ENCODE measurements at places on chromosomes 16 and 17. TPM values are rescaled to one million over a fixed set of nuclear protein-coding genes. Genes with fewer than 3 reads are reported as not detected.

GRCh38 chr17:28071891-28072606, 29.6 kb downstream of the NLK start:
- no peak for DNase-seq

- no peak for DNase-seq
Measured at GRCh38 chr16:50718761-50719400, 23.0 kb upstream of the CYLD start.

The HS3ST4 gene
- total RNA-seq: not detected

DNA sequence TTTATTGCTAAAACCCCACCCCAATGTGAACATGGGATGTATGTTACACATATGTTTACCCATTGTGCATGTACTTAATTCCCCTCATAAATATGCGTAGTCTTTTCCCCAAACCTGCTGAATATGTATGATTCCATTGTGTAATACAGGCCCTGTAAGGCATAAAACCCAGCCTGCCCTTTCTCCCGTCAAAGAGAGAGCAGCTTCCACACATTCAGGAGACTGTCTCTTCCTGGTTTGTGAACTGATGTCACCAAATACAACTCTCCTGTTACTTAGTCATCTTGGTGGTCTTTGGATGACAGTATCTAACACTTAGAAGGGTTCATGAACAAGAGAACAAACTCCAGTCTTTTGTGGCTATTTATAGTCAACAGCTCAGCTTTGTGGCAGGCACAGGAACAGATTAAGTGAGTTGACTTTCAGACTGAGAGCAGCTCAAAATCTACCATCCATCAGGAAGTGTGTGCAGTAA, 24.7 kb upstream of the TMC7 start:
- no peak for DNase-seq

DNA sequence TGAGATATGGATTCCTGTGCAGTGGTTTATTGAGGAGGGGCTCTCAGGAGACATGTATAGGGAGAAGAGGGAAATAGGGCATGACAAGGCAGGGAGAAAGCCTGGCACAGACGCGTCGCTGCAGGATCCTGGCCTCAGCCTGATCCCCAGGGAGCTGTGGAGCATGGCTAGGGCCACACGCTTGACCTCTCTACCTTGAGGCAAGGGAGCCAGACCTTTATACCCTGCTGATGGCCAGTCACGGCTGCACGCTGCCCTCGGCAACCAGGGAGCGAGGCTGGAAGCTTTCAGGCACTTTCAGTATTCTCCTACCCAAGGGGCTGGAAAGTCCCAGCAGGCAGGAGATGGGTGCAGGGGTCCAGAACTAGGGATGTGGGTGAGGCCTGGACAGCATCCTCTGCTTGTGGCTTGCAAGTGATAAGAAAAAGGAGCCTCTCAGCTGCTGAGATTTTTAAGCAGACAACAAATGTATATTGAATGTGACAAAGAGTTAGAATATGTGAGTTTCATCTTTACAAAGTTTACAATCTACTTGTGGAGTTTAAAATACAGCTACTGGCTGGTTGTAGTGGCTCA, 10.0 kb upstream of the KLHL36 start:
- DNase-seq: no peak

DNA sequence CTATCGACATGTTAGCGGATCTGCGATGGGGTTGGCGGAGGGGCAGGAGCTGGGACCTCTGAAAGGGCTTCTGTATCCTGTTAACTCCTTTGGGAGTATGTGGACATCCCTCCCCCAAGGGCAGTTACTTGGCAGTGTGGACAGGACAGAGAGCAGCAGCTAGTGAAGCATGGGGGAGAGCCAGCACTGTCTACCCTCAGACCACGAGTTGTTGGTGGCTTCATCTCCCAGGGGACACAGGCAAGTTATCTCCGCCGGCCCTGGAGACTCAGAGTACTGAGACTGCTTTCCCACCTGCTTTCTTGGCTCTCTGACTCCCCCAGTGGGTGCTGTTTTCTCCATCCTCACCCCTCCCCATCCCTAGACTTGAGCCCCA, 5.3 kb upstream of the GFAP start:
- DNase-seq: no peak

The BCL6B gene
- not detected for total RNA-seq

The TMEM238L gene
- not detected for total RNA-seq

The SERPINF2 gene
- total RNA-seq: 0.07 TPM

DNA sequence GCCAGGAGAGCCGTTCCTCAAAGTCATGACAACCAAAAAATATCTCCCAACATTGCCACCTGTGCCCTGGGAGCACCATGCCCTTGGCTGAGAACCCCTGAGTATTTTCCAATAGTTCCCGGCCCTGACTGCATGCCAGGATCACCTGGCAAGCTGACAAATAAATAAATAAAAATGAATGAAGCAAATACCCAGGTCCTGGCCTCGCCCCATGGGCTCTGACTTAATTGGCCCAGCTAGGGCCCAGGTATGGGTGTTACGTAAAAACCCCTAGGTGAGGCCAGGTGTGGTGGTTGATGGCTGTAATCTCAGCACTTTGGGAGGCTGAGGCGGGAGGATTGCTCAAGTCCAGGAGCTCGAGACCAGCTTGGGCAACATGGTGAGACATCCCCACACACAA, 2.7 kb upstream of the C16orf74 start:
- no peak for DNase-seq

The KRTAP4-3 gene
- not detected for total RNA-seq

The GPR142 gene
- total RNA-seq: not detected

DNA sequence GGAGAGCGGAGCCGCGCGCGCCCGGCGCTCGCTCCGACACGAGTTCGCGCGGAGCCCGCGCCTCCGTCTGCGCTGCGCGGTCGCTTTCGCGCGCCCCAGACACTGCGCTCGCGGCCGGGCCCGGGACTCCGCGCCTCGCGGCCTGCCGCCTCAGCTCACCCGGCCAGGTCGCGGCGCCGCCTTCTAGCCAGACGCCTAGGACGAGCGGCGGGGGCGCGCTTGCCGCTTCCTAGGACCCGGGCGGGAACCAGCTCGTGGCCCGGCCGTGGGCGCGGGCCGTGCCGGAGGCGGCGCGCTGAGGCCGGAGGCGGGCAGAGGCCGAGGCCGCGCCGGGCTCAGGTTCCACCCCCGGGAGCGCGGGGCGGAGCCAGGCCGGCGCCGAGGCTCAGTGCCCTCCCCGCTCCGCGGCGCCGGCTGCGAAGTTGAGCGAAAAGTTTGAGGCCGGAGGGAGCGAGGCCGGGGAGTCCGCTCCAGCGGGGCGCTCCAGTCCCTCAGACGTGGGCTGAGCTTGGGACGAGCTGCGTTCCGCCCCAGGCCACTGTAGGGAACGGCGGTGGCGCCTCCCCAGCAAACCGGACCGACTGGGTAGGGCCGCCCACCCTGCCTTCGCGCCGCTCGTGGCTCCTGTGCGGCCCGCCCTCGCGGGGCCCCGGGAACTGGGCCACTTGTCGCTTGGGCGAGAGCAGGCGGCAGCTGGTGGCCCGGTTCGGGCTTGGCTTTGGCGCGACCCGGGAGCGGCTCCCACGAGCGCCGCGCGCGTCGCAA, at the start of gene SPHK1:
SPHK1 (plus strand) TSS at position 388 of the 765 bp plus-strand sequence. CDS start 1,036 bp downstream, outside the sequence.
- no peak for DNase-seq

The PLEKHH3 gene
- 19.1 TPM for total RNA-seq

The EVI2A gene
- 0.29 TPM for total RNA-seq

DNA sequence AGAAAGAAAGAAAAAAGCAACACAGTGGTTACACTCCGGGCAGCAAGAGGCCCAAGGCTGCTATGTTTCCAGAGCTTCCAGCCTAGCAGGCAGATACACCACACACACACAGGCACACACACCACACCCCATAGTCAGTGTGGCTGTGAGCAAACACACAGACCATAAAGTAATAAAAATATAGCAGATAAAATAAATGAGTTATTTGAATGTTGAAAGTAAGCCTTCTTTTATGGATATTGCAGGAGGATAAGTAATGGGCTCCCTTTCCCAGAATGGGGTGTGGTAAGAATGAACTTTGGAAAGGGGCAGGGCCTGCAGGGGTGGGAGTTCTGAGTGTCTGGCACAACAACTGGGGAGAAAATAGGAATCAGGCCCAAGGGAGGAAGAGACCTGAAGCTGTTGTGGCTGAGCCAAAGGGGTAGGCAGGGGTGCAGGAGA, 4.8 kb upstream of the CDK5RAP3 start:
- DNase-seq: no peak

GRCh38 chr16:83728492-83728891, 79.3 kb upstream of the HSBP1 start:
- no peak for DNase-seq

- no peak for DNase-seq
Measured at GRCh38 chr16:24257958-24258357, 1.8 kb downstream of the CACNG3 start.

The VAMP2 gene
- total RNA-seq: 2.1 TPM

GRCh38 chr16:69860233-69861231, 90.6 kb upstream of the CLEC18A start:
- DNase-seq: no peak

The IKZF3 gene
- total RNA-seq: not detected

The MYH13 gene
- not detected for total RNA-seq

- DNase-seq: no peak
Measured at GRCh38 chr17:78599419-78599818, 22.2 kb upstream of the DNAH17 start.

- peak; percentile 87 for DNase-seq
Measured at GRCh38 chr17:21287703-21288449, 3.4 kb downstream of the MAP2K3 start.

DNA sequence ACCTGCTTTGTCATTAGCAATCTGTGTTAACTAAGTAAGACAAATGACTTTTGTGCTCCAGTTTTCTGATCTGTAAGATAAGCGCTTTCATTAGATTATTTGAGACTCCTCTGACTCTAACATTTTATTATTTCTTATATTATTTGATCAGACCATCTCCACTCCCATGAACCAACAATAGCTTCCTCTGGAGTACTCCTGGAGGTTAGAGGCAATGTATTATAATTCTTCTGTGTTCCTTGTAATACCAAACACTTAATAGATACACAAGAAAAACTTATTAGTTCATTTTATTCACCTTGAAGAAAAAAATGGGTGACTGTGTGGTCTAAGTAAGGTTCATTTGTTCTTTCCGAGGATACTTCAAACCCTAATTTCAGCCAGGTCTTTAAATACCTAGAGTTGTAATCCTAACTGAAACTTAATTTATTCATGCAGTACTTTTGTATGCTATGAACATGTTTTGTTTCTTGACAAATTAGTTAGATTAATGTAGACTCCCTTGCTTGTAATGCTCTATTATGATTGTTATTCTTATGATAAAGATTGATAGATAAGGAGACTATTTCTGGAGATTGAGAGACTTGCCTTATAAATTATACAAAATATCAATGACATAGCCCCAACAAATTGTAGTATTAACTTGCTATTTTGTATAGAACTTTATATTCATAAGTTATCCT, 53.9 kb downstream of the NQO1 start:
- DNase-seq: no peak

DNA sequence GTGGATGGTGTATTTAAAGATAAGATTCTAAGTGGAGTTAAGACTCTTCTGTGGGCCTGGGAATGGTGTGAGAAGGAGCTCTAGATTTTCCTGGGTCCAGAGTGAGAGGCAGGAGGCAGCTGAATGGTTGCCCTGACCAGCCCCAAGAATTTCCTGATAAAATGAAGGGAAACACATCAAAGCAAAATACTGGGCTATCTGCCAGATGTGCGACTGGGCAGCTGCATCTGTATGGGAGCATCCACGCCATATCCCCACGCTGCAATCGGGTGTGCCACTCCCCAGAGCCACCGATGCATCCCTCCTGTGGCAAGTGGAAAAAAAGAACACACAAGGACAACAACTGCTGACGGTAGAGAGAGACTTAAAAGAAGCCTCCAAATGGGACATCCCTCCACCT, 84.3 kb upstream of the COX10 start:
- no peak for DNase-seq

GRCh38 chr16:68539711-68540239, 684 bp downstream of the ZFP90 start:
- no peak for DNase-seq

GRCh38 chr16:35440875-35441274, 1981.5 kb downstream of the TP53TG3F start:
- DNase-seq: no peak

- no peak for DNase-seq
Measured at GRCh38 chr17:6072611-6073010, 2.4 kb downstream of the WSCD1 start.

DNA sequence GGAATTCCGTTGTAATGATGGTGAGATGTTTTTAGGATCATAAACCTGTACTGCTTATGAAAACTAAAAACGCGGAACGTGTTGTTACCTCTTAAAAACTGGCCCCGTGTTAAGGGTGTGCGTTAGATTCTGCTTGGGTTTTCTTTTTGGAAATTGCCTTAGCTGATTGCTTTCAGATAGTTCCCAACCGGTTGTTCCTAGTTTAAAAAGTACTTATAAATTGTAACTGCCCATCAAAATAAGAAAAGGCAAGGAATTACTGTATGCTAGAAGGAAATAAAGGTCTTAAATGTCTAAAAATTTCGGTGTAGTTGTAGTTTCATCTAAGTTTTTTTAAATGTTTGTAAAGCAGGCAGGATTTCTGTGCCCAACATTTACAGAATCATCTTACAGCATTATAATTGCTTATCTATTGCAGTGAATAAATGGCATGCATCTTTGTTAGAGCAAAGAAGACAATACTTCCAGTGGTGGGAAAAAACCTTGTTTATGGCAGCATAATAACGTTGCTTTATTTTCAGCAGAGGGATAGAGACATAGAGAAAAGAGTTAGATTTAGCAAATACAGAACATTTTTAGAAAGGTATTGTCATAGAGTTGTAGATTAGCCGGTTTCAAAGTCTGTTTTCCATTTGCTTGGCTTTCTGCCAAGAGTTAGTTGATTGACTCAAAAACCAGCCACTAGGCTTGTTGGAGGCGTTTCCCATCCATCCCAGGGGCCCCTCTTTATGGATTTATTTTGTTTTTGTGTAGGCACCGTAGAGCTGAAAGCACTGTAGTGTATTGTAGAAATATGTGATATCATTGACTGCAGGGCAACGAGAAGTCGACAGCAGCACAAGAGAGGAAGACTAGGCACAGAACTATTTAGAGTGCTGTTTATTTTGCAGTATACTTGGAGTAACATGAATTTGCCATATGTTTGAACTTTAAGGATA, 1.7 kb downstream of the PPM1D start:
- DNase-seq: no peak

GRCh38 chr16:84720177-84720579, 20.4 kb downstream of the USP10 start:
- DNase-seq: no peak

- no peak for DNase-seq
Measured at GRCh38 chr17:76018801-76019200, 8.3 kb downstream of the EVPL start.

DNA sequence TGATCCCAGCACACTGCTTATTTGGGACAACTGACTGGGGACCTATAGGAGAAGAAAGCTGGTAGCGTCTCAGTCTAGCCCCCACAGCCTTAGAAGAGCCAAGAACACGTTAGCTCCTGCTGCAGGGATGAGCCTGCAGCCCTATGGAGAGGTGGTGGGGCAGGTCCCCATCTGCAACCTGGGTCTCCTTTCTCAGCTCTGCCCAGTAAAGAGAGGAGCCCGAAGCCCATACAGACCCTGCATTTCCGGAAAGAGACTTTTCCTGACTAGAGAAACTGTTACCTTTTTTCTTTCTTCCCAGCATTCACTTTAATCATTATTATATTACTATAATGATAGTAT, 788 bp downstream of the METTL22 start:
- no peak for DNase-seq
